Stimulated activated CD4-positive, alpha-beta T cell treated with anti-CD3 and anti-CD28 coated beads, Interleukin-15, amount 100 ng/mL, for 48 hours (primary cell): ENCODE measurements at places on chromosomes 11 and 22.

DNA sequence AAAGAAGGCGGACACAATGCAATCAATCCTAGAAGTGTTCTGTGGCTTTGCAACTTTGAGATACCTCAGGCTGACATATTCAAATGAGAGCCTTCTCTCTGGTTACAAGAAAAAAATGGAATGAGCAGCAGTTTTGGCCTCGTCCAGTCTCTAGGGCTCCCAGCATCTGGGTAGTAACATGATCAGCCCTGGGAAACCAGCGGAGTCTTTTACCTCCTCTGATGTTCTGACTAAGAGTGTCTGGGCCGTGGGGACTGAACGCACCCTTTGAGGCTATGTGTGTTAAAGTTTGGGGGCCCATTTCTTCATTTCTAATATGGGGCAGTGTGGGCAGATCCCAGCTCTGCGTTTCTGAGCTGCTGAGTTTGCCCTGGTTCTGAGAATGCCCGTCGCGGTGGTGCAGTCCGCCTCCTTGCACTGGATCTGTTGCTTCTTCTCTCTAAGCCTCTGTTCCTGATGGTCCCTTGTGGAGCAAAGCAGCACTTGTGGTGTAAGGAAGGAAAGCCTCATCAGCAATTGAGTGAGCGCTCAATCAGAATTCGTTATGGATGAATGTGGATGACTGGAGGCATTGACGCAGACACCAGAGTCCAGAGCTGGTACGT lies 8.1 kb downstream of the PARVB start:
- DNase-seq, result no peak

- DNase-seq, result no peak
Observed at GRCh38 chr11:45394294-45395085, 108.3 kb upstream of the SYT13 start.

- DNase-seq, result no peak
Observed at GRCh38 chr11:131904756-131905155, 534.3 kb downstream of the NTM start.

DNA sequence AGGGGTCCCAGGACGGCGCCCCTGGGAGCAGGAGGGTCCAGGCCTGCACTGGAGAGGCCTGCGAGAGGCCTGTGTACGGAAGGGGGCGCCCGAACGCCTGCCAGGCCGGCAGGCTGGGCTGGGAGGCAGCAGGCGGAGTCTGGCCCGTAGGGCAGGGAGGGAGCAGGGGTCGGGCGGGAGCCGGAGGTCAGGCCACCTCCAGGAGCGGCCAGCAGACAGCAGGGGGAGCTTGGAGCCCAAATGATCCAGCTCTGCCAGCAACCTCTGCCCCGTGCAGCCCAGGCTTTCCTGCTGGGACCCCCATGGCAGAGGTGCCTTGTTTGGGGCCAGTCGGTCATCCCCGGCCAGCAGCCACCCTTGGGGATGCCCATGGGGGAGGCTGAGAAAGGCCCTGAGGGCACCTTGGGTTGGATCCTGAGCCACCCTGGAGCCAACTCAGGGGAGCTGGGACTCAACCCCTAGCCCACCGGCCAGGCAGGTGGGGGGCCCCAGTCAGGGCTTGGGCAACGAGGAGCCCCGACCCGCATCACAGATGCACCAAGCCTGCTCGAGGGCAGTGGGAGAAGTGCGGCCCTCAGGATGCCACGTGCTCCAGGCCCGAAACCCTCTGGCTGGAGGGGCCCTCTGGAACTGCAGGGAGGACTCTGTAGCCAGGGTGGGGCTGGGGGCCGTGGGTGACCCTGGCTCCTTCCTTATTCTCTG lies 9.6 kb upstream of the SYT8 start:
- DNase-seq, result no peak

DNA sequence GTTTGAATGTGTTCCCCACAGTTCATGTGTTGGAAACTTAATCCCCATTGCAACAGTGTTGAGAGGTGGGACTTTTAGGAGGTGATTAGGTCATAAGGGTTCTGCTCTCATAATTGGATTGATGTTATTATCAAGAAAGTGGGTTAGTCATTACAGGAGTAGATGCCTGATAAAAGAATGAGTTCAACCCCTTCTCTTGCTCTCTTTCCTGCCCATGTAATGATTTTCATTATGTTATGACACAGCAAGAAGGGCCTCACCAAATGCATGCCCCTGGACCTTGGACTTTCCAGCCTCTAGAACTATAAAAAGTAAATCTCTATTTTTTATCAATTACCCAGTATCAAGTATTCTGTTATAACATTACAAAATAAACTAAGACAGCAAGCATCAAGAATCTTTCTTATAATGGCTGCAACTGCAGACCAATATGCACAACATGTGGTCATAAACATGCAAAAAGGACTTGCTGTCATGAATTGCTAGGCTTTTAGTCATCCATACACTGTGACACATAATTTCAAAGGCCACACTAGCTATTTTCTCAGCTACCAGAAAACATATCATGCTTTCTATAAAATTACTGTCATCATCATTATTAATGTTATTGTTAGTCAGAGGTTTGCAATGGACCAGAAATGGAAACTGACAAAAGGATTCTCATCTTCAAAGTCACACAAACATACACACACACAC lies 99.9 kb upstream of the GUCY1A2 start:
- no peak for DNase-seq

GRCh38 chr22:40571887-40572286 lies 64.6 kb downstream of the MRTFA start:
- no peak for DNase-seq

GRCh38 chr11:92457250-92457649 lies 232.6 kb downstream of the FAT3 start:
- DNase-seq, result no peak

GRCh38 chr22:17368554-17369438 lies 464 bp upstream of the CECR2 start:
- DNase-seq, result no peak
